COLO829 (cell line): ENCODE measurements at places on chromosomes 12 and 14.
A peak's percentile ranks its signal among the peaks of the same experiment; 100 is the strongest.

DNA sequence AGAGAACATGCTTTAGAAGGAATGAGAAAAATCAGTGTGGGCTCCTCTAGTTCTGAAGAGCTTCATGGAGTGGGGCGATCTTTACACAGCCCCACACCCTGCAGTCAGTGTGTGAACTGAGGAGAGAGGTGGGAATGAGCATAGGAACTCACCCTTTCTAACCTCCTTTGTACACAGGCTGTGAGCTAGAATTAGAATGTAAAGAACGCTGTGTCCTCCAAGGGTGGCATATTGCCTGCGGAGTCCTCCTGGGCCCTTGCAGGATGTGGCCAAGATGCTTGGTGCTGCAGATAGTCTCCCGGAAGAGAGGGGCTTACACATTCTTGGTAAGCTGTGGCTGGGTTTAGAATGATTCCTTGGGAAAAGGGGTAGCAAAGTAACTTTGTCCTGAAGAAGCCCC lies 43.9 kb downstream of the NINJ2 start:
- DNase-seq = no peak

- peak; percentile 77 for DNase-seq
Measured at GRCh38 chr12:113422030-113422885, at the start of gene SDSL. SDSL (plus strand) TSS chr12:113422380; CDS start chr12:113427983, 5,603 bp downstream.

DNA sequence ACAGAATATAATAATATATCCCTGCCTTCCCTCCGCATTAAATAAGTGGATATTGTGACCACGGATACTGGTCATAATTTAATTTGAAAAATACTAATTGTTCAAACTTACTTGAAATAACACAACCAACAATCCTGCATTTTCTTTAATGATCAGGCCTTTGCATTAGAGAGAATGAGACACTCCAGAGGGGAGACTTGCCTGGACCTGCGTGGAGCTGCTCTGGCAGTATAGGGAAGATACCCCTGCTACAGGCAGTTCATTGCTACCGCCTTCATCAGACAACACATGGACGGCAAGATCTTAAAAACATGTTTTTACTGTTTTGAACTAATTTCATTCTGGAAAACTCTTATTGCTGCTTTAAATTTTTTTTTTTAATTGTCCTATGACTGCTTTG lies 211.0 kb upstream of the FAR2 start:
- no peak for DNase-seq

DNA sequence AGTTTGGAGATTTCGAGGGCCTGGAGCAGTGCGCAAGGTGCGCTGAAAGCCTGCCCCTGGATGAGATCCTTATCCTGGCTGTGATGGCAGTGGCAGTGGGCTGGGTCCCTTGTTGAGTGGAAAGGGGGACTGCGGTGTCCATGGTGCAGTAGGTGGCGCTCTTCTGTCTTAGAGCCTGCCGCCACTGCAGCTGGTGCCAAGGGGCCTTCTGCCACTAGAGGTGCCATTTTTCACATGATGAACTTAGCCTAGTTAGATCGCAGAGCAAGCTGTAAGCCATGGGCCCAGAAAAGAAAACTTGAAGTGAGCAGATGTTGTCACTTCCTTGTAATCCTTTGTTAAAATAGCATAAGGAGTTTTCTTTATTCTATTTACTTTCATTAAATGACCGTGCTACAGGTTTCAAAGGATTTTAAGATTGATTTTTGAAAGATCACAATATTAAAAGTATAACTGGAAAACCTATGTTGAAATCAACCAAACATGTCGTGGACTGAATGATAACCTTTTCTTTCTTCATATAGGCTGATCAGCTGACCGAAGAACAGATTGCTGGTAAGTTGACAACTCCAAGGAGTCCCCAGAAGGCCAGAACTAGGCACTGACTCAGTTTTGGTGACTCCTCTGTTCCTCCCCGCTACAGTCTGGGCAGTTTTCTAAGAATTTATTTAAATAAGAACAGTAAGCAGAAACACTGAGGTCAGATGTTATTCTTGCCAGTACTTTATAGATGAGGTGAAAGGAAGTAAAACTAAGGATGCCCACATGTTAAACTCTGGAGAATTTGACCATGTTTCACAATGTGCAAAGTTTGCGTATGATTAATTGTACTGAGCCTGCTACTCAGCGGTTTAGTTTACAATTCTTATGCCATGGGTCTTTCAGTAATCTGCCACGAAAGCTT lies 3.0 kb downstream of the CALM1 start:
- peak; percentile 90 for DNase-seq

DNA sequence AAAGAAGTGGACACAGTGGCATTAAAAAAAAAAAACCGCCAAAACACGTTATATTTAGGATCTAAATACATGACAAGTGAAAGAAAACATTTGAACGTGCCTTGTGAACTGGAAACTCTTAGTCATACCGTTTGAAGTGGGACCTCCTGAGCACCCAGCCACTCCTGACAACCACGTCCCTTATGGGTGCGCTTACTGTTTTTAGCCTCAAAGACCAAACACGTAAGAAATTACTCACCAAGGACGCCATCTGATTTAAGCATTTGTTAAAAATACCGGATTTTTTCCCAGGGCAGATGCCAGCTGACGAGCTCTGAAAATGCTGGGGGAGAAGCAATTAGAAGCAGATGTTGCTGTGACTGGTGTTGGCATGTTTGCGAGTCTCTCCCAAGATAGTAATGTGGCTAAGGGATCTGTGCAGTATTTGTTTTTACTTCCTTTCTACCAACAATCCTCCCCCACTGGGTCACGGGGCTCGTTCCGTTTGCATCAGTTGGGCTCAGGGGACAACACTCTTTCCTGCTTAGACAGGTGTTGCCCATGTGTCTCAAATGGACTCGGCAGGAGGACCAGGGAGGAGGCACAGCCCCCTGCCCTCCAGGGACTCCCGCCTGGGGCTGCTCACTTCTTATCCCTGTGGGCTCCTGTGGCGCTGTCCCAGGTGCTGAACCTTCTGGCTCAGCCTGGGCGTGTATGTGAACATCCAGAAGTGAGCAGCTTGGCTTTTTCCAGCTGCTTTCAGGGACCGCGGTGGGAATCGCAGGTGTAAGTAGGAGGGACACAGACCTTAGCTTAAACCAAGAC lies 101.0 kb downstream of the BEGAIN start:
- peak; percentile 63 for DNase-seq

DNA sequence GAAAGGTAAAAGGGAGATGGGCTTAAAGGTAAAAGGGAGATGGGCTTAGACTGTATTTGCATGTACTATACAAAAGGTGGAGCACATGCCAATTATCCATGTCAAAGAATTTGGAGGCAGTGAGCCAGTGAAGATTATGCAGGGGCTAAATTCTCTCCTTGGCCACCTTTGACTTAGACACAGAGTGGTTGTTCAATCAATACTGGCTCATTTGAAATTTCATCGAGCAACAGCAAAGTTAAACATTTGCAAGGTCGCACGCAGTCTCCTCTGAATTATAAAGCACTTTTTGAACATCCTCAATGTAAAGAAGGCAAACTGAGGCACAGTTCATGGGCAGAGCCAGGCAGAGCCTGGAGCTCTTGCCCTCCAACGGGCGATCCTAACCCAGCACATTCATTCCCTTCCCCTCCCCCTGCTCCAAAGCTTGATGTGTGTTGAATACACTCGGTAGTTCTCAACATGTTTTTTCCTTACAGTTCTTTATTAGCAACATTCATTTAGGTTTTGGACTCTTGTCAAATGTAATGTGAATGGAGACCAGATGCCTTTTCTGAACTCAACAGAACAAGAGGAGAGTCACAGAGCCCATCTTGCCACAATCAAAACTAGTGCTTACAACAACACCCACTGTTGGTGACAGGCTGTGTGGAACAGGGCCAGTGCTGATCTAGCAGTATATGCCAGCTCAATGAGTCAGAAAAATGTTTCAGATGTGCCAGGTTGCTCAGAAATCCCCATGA lies 169.7 kb upstream of the G2E3 start:
- no peak for DNase-seq

GRCh38 chr12:42235426-42235825 lies 2.6 kb downstream of the YAF2 start:
- DNase-seq = no peak

- DNase-seq = peak; percentile 95
Measured at GRCh38 chr14:80310938-80311750, 99.8 kb upstream of the DIO2 start.

DNA sequence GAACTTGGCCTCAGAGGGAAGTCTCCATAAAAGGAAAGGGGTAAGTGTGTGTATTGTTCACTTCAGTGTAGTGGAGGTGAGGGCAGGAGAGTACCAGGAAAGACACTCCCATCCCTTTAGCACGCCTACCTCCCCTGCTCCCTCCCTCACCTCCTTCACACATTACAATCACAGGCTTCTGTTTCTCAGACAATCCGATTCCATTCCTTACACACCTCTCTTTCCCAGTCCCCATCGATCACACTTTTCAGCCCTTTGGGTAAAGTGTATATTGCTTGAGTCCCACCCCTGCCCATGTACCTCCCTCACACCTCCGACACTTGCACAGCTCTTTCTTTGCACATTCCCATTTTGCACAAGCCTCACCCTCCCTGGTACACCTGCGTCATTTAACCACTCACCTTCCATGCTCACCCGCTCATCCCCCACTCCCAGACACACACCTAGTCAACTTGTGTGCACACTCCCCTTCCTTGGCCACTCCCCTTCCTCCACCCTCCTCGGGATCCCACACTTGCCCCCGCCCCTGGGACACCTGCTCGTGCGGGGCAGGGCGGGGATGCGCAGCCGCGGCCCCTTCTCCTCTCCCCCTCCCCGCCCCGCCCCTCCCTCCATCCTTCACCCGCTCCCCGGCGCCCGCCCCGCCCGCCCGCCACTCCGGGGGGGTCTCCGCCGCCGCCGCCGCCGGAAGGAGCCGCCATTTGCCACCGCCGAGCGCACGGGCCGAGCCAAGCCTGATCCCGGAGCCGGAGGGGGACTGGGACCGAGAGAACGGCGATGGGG lies at the start of gene MARCHF9:
Gene MARCHF9 (plus strand): TSS at position 693 of the 783 bp plus-strand sequence. CDS start 426 bp downstream, outside the sequence.
- no peak for DNase-seq
